ENCODE measurements at places on chromosomes 7 and 10.

GRCh38 chr7:95871075-95871848 lies 98.9 kb downstream of the DYNC1I1 start:
- DNase-seq: no peak

DNA sequence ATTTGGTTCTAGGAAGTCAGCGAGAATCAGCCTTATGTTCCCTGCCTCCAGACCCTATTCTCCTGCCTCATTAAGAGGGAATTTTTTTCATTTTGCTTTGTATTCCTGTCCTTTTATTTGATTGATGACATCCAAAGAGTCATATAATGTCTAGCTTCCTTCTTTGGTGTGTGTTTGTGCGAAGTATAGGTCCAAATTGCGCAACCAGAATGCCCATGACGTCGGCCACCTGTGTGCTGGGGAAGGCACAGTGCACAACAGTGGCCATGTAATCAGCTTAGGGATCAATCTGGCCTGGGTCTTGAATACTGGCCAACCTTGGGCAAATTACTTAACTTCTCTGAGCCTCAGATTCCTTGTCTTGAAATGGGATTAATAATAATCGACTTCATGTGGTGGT lies 206.2 kb downstream of the VTI1A start:
- no peak for DNase-seq

GRCh38 chr7:155203059-155203881 lies 94.4 kb upstream of the INSIG1 start:
- DNase-seq: no peak

GRCh38 chr7:144738708-144739314 lies 97.0 kb downstream of the TPK1 start:
- no peak for DNase-seq

- DNase-seq: no peak
Observed at GRCh38 chr7:135684136-135684535, 21.8 kb downstream of the STMP1 start.

DNA sequence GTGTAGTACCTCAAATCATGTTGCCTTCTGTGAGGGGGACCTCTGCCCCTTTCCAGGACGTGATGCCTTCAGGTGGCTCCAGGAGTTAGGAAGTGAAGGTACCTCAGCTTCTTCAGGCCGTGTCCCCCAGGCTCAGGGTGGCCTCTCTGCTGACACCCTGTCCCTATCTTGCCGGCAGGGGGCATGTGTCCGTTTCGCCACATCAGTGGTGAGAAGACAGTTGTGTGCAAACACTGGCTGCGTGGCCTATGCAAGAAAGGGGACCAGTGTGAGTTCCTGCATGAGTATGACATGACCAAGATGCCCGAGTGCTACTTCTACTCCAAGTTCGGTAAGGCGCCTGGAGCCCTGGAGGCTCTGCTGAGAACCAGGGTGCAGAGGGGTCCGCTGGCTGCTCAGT lies 9.2 kb downstream of the CPSF4 start:
- DNase-seq: no peak

DNA sequence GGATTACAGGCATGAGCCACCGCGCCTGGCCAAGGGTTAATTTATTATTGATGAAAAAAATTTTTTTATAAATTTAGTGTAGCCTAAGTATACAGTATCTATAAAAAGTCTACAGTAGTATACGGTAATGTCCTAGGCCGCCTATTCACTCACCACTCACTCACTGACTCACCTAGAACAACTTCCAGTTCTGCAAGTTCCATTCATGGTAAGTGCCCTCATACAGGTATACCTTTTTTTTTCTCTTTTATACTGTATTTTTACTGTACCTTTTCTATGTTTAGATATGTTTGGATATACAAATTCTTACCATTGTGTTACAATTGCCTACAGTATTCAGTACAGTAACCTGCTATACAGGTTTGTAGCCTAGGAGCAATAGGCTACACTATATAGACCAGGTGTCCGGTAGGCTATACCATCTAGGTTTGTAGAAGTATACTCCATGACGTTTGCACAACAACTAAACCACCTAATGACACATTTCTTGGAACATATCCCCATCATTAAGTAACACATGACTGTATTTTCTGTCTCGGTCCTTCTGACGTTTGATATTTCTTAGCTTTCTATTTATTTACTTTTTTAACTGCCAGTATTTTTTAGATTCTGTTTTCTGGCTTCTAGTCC lies 23.4 kb downstream of the IRF5 start:
- no peak for DNase-seq

DNA sequence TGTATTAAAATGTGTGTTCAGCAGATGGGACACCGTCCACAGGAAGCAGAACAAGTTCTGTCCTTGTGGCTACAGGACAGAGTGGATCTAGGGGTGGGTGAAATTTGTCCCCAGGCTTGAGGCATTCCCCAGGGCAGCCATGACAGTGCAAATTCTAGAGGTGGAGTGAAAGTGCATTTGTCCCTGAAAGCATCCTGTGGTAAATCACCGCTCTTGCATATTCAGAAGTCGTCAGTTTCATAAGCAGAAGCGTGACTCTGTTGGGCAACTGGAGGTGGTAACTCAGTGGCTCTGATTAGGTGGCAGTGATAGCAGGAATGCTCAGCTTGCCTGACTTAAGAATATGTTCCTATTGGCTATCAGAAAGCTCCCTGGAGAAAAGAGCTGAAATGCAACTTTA lies 96.6 kb downstream of the SNX10 start:
- no peak for DNase-seq

GRCh38 chr10:130079614-130080460 lies 30.8 kb downstream of the C10orf143 start:
- no peak for DNase-seq

- DNase-seq: no peak
Observed at GRCh38 chr10:83515001-83515400, 624.3 kb upstream of the GHITM start.

GRCh38 chr10:88037623-88038022 lies 174.2 kb downstream of the PTEN start:
- DNase-seq: no peak

- no peak for DNase-seq
Observed at GRCh38 chr10:91796331-91797047, 1.7 kb upstream of the TNKS2 start.

DNA sequence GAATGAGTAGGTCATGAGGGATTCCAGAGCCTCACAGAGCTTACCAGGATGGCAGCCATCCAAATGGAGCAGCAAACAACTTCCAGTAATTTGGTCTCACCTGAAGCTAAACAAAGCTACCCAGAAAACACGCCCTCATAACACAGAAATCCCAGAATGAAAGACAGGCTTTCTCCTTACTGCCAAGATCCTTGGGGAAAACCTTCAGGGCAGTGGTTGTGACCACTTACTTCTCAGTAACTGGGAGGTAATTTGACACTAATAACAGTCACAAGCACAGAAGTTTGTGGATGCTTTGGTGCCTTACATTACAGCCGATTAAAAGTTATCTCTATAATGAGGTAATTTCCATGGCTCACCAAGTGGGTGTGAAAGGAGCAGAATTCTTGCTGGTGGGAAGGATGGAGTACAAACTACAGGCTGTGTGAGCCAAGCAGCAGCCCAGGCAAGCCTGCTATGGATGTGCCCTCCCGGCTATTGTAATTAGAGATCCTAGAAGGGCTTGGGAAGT lies 10.4 kb downstream of the WDR91 start:
- DNase-seq: no peak

DNA sequence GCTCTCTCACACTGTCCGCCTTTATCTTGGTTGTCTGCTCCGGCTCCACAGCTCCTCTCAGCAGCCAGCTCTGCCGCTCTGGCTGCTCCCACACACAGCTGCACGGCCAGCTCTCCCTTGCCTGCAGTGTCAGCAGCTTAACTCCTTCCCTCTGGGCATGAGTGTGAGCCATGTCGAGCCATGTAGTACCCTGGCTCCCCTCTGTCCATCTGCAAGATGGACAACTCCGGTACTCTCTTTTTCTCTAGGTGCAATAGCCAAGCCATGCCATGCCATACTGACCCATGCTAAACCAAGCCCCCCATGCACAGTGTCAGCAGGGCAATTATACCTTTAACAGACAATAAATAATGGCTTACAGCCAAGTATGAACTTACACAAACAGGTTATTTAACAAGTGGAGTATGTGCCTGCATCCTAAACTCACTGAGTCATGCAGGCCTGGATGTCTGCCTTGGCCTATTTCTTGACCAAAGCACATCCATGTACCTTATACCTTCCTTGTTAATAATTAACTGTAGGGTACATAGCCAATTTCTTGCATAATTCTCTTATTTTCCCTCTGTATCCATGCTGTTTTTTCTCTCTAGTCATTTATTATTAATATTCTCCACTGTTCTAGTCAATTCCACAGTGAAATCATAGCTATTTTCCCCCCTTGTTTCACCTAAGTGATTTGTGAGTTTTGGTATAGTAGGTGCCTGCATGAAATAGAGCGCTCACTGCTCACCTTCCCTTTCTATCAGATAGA lies 170.9 kb downstream of the CDK14 start:
- DNase-seq: no peak

DNA sequence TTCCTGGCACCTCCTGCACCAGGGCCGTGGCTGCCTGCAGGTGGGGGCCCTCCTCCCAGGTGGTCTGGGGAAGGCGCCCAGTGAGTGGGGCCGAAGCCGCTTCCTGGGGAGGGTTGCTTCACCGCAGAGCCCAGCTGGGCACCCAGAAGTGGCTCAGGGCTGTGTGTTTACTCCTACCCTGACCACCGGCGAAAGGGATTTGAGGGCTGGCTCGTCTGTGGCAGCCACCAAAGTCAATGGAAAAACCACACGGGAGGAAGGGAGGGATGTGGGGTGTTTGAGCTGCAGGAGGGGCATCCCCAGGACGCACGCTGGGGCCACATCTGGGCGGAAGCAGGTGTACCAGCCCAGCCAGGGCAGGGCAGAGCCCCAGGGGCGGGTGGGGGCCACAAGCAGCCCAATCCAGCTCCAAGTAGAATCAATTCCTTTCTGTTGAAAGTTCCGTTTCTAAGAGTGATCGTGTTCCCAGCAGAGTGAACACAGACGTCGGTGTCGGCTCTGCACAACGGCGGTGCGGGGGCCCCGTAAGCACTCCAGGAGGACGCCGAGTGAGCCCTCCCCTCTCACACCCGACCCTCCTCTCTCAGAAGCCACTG lies 69.9 kb downstream of the FOXL3 start:
- DNase-seq: no peak

- DNase-seq: peak; percentile 25
Observed at GRCh38 chr7:75617634-75618234, 121.0 kb downstream of the HIP1 start.

GRCh38 chr7:142112086-142112485 lies 568 bp downstream of the MGAM2 start:
- no peak for DNase-seq

- DNase-seq: no peak
Observed at GRCh38 chr10:124632064-124632531, 112.1 kb downstream of the FAM53B start.

DNA sequence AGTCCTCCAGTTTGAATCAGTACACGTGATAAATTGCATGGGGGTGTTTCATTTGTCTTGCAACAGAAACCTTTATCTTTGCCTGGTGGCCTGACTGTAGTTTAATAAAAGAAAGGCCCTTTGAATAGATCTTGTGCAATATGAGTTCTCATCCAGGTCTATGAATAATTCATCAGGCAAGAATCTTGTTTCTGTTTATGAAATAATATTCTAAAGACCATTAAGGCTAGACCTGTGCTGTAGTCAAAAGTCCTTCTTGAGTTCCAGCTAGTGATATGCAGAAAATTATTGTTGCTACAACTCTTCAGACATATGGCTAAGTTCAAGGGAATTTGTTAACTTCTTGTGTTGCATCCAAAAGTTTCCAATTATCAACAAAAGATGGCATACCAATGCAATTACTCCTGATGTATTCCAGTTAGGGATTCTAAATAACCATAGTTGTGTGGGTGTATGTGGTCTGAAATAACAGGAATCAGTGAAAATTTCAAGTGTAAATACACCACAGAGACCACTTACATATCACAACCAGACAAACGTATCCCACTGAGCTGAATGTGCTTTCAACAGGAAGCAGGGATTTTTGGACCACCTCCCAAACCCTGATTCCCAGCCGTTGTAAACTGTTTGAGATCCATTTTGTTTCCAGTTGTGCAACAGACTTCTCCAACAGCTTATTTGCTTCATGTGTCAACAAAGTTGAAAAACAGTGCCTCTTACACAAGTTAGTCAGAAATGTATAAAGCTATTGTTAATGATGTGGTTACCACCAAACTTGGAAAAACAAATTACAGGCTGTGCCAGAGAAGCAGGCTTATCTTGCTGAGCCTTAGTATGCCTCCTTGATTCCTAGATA lies 54.7 kb upstream of the BICC1 start:
- DNase-seq: no peak

- no peak for DNase-seq
Observed at GRCh38 chr7:148155000-148155399, 435.6 kb upstream of the C7orf33 start.

- no peak for DNase-seq
Observed at GRCh38 chr10:49119746-49120145, 4.4 kb upstream of the VSTM4 start.

DNA sequence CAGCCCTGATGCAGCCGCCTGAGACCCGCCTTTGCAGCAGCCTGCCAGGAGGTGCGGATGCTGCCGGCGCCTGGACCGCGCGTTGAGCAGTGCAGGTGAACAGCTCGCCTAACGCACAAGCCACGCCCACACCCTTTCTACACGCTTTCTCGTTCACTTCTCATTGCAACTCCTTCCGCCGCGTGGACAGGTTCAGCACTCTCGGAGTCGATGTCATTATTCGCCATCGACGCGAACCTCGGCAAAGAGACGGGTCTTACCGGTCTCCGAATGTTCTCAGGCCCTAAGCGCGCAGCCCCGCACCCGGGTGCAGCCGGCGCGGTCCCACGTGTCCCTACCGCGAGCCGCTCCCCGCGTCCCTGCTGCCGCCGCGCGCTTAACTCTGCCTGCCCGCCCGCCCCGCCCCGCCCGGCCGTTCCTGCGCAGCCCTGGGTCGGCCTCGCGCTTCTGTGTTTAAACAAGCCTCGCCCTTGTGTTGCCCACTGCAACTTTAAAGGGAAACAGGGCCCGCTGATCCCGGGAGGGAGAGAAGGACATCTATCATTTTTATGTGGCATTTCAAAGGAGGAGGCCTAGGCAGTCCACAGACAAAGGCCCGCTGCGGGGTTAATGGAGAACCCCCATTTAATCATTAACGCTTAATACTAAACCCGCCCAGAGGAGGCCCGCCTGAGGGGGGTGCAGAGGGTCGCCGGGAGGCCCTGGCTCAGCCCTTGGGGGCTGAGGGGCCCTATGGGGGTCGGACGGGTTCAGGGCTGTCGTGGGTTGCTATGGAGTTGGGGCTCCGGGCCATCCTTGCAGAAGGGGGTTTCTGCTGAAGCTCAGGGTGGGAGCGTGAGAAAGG lies 128.5 kb downstream of the WDR11 start:
- no peak for DNase-seq

- no peak for DNase-seq
Observed at GRCh38 chr10:52688899-52689298, 83.7 kb downstream of the MBL2 start.

GRCh38 chr10:22442063-22442462 lies 96.8 kb downstream of the SPAG6 start:
- no peak for DNase-seq

- DNase-seq: no peak
Observed at GRCh38 chr10:114938856-114939193, 830 bp downstream of the TRUB1 start.

GRCh38 chr10:129660569-129660968 lies 193.5 kb downstream of the MGMT start:
- no peak for DNase-seq

- DNase-seq: no peak
Observed at GRCh38 chr10:75043256-75044131, 68.0 kb upstream of the SAMD8 start.

- no peak for DNase-seq
Observed at GRCh38 chr10:2022401-2022800, 285.1 kb upstream of the ADARB2 start.
